ENCODE measurements at places on chromosomes 4 and X. TPM values are rescaled to one million over a fixed set of nuclear protein-coding genes. Genes with fewer than 3 reads are reported as not detected.

DNA sequence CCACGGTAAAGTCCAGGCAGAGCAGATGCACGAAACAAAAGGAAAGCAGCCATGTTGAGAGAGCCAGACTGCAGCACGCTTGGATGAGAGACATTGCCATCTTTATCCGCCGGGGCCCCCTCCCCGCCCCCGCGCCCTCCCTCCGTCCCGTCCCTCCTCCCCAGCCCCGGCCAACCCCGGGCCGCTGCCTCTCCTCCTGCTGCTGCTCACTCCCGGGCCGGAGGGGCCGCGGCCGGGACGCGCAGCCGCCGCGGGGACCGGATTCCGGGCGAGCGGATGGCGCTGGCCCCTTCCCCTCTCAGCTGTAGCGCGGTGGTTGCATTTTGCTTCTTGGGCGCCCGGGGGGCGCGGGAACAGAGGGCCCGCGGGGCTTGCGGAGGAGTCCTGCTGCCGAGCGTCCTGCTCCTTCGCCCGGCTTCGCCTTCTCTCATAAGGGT lies 542 bp downstream of the RNF150 start:
- no peak for DNase-seq

FDCSP gene
- total RNA-seq = not detected

FAAH2 gene
- total RNA-seq = 1.2 TPM

GRCh38 chr4:26459054-26459755 lies 31.1 kb downstream of the CCKAR start:
- DNase-seq = no peak

DNA sequence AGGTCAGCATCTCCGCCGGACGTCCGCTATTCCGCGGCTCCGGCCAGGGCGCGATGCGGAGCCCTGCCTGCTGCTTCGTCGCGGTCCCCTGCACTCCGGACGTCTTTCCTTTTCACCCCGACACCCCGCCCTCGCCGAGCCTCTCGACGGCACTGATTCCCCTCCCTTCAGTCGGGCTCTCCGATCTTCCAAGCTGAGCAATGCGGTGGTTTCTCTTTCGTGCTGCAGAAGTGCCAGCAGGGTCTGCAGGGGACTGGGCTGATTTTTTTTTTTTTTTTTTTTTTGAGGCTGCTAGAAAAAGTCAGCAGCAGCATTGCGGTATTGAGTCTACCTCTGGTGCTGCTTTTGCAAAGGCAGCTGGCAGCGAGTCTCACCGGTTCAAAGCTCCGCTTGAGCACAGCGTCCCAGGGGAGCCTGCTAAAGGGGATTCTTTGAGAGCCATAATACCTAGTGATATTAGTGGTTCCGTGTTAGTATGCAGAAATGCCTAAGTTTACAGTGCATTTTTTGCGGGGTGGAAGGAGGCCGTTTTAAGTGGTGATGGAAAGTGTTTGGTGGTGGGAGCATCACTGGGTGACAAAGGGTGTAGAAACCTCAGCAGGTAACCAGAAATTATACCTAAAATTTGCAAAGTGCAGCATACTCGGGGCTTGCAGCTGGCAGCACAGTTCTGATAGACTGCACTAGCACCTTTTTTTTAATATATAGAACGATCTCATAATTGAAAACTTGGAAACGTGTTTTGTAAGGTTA lies 969 bp downstream of the STIM2 start:
- peak; percentile 45 for DNase-seq

DNA sequence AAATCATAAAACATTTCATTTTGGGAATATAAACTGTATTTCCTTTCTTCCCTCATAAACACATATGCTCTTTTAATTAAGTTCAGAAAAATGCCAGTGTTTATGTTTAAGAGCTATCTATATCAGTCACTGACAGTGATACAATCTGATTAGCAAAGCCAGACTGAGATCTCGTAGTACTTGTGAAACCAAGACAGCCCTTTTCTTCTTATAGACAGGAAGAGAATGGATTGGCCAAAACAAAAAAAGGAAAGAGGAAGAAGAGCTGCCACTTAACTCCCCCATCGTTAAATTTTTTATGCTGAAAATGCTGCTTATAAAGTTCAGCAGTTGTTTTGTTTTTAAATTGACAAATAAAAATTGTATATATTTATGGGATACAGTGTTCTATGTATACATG lies 87.4 kb downstream of the PLAC1 start:
- no peak for DNase-seq

DNA sequence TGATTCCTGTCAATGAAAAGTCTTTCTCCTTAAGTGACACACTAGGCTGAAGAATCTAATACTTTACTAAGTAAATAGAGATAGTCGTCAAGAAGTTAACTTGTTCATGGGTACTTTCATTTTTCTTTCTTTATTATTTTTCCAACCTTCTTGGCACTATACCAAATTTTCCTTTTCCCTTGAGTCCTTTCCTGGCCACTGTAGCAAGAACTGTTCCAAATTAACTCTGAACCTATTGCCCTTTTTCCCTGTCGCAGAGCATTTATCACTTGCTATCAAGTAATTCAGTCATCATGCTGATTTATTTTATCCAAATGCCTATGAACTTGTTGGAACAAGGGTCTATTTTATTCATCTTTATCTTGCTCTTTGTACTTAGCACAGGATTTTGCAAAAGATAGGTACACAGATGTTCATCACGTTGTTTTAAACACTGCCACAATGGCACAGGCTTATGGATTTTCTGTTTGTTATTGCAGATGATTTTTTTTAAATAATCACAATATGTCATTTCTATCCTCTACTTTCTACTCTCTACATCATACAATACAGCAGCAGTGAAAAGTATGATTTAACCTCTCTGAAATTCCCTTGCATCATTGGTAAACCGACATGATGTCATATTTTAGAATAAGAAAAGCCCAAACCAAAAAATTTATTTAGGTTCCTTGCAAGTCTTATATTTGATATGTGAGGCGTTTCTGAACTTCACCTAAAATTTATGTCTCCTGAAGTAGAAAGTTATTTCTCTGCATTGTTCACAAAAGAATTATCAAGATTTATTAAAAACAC lies 2352.3 kb downstream of the PCDH7 start:
- DNase-seq = no peak

VBP1 gene
- total RNA-seq = 107 TPM

- no peak for DNase-seq
Measured at GRCh38 chr4:7651461-7651921, 216.8 kb upstream of the PSAPL1 start.

- DNase-seq = no peak
Measured at GRCh38 chrX:151973851-151974335, 583 bp downstream of the GABRE start.

GRCh38 chr4:108775921-108776320 lies 13.1 kb upstream of the ETNPPL start:
- DNase-seq = no peak

DNA sequence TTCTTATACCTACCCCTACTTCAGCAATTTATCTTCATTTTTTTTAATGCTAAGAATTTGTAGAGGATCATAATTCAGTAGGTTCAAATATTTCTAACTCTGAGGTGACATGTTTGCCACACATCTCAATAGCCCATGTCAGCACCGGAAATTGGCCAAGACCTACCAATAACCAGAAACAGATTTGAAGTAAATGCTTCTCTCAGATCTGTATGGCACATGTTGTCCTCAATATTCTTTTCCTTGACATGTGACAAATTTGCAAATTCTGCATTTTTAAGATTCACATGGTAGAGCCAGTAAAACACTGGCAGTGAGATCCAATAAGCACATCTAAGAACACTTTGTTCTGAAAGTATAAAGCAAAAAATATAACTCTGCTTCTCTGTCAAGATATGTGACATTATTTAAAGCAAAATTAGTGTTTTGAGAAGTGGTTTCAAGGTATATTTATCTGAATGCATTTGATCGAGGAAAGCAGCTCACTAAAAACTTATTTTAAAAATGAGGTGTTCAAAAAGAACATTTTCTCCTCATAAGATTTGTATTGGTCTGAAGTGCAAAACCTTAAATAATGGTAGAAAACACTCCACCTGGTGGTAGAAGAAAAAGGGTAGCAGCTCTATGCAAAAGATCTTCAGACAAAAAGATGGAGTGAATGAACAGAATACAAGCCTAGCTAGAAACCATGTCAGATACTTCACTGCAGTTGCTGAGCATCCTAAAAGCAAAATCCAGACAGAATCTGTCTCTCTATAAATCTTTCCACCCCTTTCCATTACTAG lies 513.8 kb upstream of the FAM241A start:
- no peak for DNase-seq

DNA sequence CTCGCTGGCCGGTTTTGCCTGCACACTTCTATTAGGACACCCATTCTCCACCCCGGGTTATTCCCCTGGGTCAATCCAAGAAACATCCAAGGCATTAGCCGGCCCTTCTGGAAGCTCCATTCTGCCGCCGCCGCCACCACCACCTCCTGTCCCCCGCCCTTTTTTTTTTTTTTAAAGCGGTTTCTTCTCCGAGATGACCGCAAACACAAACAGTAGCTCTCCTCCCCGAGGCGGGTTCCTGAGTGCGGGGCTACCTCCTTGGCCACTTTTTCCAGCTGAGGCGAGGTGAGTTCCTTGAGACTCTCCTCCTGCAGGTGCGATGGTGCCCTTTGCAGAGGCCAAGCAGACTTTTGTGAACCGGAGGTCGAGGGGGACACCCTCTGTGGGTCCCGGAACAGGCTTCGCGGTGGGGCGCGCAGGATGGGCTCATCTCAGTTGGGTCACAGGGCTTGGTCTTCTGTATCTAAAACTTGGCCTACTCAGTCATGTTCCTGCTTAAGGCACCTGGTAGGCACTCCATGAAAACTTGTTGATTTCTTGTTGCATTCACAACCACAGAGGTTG lies 930 bp downstream of the NWD2 start:
- DNase-seq = no peak

DNA sequence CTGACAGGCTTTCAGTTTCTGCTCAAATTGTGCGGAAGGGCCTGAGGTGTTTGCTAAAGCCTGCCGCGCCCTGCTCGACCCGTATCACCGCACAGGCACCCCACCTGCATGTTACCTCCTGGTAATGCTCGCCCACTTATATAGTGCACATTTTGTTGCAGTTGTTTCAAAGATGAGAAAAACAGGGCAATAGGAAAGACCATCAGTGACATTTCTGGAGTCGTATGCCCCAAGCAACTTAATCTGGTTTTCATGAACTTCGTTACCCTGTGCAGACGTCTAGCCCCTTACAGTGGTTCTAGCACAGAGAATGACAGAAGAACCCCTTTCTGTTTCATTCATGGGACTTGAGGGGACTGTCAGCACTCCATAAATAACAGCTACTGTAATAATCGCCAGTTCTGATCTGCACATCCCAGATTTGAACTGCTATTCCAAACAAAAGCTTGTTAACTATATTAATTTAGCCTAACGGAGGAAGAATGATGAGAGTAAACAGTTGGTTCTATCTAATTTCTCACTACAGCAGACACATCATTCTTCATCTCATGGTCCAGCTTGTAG lies 940 bp upstream of the DCTD start:
- DNase-seq = no peak
